NB4 (cell line): ENCODE measurements at places on chromosomes 3 and 15.

DNA sequence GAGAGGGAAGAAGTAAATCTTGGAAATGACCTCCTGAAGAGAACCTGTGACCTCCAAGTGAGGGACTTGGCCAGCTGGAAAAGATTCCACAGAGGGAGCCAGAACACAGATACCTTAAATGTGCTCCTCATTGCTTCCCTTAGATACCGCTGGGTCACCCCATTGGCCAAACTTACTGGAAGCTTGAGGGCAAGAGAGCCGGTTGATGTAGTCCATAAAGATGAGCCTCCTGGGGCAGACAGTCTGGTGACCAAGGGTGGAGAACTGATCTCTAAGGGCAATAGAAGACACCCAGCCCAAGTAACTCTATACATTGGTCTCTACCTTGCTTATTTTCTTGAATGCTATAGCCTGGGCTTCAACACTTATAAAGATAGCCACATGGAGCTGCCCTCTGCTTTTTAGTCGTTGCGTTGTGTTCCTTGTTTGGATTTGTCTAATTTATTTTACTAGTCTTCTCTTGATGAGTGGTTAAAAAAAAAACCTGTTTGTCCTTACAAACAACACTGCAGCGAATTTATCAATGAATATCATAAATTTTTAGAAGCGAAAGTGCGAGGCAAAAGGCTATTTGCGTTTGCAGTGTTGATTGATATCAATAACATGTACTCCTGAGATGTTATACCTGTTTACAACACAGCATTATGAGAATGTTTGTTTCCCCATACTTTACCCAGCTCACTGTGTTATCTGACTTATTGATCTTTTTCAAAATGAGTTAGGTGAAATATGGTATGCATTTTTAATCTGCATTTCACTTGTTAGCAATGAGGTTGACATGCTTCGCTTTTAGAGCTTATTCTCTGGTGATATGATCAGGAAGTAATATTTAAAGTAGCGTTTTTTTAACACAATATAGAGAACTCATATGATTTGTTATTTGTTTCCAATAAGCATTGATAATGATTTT, 31.2 kb downstream of the TGFBR2 start:
- no peak for DNase-seq

GRCh38 chr15:86661580-86661979, 581.9 kb downstream of the AGBL1 start:
- no peak for DNase-seq

DNA sequence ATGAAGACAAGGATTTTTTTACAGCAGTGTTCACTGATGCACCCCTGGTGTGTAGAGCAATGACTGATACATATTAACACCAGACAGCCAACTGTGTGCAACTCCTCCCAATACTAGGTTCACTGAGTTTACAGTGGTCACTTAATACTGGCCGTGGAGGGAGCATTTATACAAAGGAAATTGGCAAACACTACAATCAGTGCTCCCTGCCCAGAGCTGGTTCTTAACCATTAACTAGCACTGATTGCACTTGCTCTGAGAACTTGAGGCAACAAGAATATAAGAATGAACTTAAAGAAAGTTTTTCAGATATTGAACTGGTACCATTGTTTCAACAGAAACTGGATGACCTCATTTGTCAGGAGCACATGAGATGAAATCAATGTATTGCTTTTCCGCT, 110.6 kb downstream of the MAGI1 start:
- DNase-seq, result no peak

GRCh38 chr3:139906418-139906817, 28.6 kb upstream of the CLSTN2 start:
- DNase-seq, result peak; percentile 1

- no peak for DNase-seq
These were observed 87.5 kb downstream of the NEK10 start for GRCh38 chr3:27281671-27282150.

DNA sequence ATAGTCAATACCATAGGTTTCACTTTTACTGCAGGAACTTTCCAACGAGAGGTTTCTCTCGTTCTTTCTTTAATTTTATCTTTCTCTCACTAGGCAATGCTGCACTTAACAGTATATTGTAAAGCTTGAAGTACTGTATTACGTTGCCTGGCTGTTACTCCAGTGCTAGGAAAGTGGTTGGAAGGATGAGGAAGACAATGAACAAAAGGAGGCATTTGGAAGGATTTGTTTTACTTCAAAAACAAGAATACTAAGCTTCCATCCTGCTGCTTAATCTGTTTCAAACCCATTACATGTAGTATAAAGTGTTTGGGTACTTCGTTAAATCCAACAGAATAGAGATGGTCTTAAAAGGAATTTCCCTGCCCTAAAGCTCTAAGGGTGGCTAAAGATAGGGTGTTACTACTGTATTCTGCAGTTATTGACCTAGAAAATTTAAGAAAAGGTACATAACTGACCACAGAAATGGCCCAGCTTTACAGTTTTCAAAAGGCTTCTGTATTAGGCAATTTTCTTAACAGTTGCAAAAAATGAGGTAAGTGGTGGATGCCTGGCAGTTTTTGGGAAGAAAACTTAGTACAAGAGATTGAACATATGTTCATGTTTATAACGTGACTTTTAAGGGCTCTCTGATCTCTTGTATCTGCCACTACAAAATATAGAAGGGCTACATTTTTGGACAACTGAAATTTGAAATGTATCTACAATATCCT, 785 bp upstream of the IFT57 start:
- DNase-seq, result peak; percentile 52

DNA sequence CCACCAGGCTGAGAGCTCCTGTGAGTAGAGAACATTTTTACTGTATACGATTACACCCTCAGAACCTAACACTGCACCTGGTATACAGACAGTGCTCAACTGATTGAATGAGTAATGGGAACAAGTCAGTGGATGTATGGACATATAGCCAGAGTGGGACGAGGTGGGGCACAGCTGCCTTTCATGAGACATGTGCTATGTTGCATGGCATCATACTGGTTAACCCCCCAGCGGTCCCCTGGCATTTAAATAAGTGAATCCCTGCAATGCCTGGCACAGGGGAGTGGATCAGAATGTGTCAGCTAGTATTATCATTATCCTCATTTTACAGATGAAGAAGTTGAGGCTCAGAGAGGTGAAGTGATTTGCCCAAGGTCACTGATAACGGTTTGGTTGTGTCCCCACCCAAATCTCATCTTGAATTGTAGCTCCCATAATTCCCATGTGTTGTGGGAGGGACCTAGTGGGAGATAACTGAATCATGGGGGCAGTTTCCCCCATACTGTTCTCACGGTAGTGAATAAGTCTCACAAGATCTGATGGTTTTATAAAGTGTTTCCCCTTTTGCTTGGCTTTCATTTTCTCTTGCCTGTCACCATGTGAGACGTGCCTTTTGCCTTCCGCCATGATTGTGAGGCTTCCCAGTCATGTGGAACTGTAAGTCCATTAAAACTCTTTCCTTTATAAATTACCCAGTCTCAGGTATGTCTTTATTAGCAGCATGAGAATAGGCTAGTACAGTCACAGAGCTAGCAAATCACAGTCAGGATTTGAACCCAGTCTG, 56.0 kb upstream of the ATP2B2 start:
- DNase-seq, result no peak

DNA sequence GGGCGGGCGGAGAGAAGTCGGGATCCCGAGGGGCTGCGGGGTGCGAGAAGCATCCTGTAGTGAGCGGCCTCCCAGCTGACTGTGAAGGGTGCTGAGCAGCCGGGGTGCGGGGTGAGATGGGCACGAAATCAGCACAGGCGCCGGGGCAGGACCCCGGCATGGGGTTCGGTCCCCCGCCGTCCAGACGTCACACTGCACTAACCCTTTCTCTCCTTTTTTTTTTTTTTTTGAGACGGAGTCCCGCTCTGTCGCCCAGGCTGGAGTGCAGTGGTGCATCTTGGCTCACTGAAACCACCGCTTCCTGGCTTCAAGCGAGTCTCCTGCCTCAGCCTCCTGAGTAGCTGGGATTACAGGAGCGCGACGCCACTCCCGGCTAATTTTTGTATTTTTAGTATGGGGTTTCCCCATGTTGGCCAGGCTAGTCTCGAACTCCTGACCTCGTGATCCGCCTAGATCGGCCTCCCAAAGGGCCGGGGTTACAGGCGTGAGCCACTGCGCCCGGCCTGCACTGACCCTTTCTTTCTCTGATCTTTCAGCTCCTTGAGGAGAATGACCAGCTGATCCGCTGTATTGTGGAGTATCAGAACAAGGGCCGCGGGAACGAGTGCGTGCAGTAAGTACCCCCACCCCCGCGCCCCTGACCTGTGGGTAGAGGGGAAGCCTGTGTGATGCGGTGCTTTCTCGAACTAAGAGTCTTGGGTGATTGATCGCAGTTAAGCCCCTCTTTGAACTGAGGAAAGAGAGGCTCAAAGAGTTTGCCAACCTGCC, 513 bp downstream of the SS18L2 start:
- no peak for DNase-seq

- no peak for DNase-seq
These were observed 12.0 kb upstream of the DAPK2 start for GRCh38 chr15:64058279-64058678.

DNA sequence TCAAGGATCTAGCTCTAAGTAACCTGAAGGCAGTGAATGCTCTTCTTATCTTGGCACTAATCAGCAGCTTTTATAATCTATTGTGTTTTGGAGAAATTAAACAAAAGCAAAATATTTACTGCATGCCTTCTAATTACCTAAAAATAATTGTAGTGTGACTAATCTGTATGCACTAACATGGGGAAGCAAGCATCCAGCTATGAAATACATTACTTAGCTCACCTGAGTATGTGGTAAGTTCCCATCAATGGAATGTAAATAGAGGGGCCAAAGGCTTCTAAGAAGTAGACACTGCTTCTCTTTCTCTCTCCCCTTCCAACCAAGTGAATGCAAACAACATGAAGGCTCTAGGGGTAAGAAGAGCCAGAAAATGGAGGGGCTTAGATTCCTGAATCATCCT, 165.6 kb downstream of the STAG1 start:
- no peak for DNase-seq

- peak; percentile 51 for DNase-seq
These were observed 18.9 kb downstream of the PTPN23 start for GRCh38 chr3:47399531-47400270.

- DNase-seq, result no peak
These were observed 32.1 kb downstream of the CNTN4 start for GRCh38 chr3:2130726-2131125.

- no peak for DNase-seq
These were observed 190.9 kb downstream of the ADAMTS9 start for GRCh38 chr3:64496786-64497490.

DNA sequence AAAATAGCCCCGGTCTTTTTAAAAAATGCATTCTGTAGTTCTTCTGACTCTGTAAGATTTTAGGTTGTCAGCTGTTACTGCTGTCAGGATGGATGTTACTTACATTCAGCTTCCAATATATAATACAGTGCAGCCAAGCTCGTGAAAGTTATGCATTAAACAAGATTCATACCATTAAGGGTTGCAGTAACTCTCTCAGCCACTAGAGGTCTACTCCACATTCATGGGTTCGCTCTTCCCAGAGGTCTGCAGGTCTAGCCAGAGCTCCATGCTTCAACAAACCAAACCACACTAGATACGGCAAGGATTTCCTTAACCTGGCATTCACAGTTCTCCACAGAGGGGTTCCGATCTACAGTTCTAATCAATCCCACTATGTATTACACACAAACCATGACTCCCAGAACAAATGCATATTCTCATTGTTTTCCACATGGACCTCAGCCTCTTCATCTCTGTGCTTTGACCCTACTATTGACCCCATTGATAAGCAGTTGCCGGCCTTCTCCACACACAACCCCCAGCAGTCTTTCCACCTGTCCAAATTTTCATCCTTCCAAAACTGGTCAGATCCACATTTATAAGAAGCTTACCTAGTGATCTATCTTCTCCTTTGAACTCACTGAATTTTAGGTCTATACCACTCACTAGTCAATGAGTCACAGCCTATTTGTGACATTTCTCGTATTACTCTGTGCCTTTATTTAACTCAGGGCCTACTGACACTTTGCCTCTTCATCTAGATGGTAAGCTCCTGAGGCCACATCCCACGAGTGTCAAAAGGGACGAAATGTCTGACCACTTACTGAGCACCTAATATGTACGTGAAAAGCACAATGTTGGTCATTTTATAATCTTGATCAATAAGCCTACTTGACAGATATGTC, 33.7 kb downstream of the RORA start:
- peak; percentile 34 for DNase-seq

DNA sequence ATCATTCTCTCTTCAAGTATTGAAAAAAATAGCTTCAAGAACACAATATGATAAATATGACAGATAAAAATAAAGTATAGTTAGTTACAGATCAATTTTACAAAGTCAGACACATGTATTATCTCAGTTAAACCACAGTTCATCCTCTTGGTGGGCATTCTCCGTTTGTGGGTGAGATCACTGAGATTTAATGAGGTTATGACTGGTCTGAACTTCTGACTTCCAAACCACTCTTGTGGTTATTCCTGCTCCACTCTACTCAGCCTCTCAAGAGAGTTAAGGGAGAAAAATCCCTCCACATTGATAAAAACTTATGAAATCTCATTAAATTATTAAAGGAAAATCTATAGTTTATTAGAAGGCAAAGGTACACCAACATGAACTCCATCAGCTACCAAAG, 229.9 kb upstream of the LRTM1 start:
- DNase-seq, result no peak

DNA sequence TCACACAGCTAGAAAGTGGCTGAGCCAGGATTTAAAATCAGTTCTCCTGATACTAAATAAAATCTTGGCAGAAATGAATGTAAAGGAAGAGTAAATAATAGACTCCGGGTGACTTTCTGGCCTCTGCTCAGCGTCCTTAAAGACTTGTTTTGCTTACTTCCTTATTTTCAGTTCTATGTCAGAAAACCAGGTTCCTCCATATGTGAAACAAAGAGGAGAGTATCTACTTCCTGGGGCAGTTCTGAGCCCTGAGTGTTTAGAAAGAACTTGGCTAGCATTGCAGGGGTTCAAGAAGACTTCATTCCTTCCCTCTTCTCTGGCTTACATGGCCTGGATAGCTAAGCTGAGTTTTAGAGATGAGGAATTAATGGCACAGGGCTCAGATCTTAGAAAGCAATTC, 222.8 kb upstream of the TLE3 start:
- peak; percentile 56 for DNase-seq

DNA sequence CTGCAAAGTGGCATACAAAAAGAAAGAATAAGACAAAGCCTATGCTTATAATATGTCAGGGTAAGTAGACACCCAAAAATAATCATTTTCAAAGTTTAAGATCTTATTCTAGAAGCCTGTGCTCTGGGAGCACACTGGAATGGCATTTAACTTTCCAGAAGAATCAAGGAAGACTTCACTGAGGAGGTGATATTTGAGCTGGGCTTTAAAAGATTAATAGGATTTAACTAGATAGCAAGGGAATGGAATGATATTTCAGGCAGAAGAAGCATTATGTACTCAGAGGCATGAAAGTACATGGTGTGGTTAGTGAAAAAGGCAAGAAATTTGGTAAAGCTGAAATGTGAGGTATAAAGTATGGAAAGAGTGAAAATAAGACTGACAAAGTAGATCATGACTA, 106.8 kb downstream of the ZBTB20 start:
- DNase-seq, result no peak

GRCh38 chr3:188339410-188340295, 185.7 kb downstream of the LPP start:
- DNase-seq, result no peak

- DNase-seq, result no peak
These were observed 637.2 kb downstream of the NTRK3 start for GRCh38 chr15:87619161-87619960.
